Eye (tissue), 1 donor: ENCODE measurements at places on chromosomes 12 and 14.

GRCh38 chr14:58584383-58584782, 53.4 kb upstream of the DACT1 start:
- no peak for DNase-seq

DNA sequence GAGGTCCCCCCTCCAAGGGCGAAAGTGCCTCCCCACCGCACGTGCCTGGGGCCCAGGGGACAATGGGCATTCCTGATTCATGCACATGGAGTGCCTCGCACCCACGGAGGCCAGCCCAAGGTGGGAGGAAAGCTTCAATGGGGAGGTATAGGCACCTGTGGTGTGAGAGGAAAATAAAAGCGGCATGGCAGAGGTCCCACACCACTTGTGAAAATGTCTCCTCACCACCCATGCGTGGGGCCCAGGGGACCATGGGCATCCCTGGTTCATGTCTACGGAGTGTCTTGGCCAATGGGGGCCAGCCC, 384.7 kb downstream of the ALG10 start:
- no peak for DNase-seq

DNA sequence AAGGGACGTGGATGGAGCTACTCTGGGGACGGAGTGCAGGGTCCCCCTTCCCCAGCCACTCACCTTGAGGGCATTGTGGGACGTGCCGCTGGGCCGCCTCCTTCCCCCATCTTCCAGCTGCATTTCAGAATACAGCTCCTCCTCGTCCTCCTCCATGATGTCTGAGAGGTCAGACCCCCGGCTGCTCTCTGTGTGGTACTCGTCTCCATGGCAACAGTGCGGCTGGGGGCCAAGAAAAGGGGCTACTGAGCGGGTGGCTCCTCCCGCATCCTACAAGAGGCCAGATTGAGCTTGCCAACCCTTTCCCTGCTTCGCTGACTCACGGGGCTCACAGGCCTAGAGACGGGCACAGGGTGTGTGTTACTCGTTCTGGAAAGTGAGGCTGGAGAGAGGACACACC, 90.4 kb downstream of the PIWIL1 start:
- peak; percentile 85 for DNase-seq

GRCh38 chr12:39612250-39612649, 7.4 kb downstream of the ABCD2 start:
- no peak for DNase-seq

GRCh38 chr14:50222055-50222613, 9.2 kb downstream of the SOS2 start:
- no peak for DNase-seq

DNA sequence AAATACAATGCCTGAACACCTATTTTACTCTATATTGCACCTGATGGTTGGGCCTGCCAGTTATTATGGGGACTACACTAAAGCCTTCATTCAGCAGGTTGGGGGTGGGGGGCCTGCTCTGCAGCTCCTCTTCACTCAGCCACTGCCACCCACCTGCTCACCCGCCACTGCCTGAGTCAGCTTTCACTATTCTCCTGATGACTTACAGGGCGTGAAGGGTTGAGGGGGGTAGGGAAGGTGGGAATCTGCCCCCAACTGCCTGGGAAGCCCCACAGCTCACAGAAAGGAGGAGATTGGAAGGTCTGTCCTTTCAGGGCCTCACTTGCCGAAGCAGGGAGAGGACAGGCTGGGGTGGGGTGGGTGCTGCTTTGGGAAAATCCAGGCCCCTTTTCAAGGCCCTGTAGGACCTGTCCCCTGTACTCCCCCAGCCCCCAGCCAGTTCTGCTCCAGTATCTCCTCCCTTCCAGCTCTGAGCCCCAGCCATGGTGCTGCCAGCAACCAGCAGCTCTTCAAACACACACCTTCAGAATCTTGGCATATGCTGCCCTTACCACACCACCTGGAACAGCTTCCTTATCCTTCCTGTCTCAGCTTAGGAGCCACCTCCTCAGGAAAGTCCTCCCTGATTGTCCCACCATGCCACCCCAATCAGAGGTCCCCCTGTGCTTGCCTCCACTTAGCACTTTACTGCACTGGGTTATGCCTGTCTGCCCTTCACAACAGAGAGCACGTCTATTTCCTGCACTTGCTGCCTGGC, 33.1 kb downstream of the IRF2BPL start:
- no peak for DNase-seq

DNA sequence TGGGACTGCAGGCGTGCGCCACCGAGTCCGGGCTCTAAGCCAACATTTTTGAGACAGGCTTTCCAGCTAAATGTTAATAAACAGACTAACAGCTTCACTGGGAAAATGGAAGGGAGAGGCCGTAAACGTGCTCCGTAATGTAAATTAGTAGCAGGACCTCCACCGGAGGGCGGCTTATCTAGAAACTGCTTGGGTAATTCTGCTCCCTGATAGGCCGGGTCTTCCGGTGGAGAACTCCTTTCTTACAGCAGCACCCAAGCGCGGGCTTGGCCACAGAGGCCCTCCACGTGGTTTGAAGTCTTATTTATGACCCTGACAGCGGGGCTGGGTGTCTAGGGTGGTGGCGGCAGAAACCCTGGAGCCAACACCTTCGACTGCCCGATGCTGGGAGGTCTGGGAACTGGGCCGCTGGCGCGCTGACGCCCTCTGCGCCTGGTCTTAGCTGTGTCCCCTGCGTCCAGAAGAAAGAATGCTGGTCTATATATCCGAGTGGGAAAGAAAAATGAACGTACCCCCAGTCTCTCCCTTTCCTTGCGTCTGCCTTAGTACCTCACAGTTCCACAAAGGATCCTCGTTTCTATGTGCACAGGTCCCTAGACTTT, 1.7 kb downstream of the DPPA3 start:
- DNase-seq = no peak

DNA sequence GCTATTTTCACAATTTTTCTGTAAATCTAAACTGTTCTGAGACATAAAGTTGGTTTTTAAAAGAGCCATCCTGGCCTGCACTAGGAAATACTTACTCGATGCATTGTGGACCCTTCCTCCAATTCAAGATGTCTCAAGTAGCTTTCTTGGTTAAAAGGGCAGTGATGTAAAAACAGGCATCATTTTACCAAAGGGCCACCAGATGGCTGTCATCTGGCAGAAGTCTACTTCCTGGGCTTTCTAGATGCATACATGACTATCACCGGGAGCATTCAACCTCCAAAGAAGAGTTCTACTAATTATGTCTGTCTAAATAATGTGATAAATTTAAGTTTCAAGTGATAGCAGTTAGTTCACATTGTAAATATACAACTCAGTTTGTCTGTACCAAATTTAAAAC, 96.8 kb upstream of the FRMD6 start:
- no peak for DNase-seq

DNA sequence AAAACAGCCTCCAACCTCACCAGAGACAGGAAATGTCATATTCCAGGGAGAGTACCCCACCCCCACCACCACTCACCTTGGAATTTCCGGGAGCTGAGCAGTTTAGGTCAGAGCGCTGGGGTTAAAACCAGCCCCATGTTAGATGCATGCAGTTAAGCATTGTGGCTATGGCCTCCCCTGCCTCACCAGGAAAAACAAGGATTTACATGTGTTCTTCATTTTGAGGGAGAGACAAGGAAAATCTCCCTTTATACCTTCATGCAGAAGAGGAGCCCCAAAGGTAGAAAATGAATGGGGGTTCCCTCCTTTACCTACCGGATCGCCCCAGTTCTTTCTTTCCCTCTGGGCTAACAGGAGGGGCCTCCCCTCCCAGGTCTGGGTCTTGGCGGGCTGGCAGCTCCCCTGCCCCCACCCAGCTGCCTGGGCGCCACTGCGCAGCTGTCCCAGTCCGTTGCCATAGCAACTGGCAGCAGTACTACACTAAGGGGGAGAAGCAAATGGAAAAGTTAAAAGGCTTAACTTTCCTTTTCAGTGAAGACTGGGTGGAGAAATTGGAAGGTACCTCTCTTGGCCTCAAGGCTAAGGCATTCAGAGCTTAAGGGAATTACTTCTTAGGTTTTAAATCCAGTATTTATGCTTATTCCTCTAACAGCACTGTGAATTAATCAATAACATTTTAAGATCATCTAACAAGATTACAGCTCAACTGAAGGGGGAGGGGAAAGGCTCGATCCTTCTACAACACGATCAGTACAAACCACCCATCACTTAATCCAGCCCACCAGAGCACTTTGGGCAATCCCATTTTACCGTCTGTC, 20.5 kb downstream of the CBX5 start:
- DNase-seq = peak; percentile 95

- no peak for DNase-seq
These were observed 174.9 kb downstream of the FOXN3 start for GRCh38 chr14:89241934-89242651.

GRCh38 chr12:101573743-101574142, 21.0 kb upstream of the MYBPC1 start:
- DNase-seq = no peak

GRCh38 chr14:79585845-79586244, 625.5 kb downstream of the DIO2 start:
- DNase-seq = no peak

DNA sequence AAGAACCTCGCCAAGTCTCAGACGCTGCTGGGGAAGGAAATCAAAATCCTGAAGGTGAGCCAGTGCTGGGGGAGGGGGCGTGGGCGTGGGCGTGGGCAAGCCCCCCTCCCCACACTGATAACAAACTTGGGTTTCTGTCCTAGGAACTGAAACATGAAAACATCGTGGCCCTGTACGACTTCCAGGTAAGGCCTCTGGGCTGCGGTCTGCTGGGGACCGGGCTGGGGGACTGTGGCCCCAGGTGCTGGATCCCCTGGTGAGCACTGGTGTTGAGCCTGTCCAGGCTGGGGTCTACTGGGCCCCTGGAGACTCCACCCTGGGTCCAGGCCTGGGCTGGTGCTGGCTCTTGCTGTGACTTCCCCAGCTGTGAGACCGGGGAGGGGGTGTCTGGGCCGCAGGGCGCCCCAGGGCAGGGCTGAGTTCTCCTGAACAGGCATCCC, 1.2 kb downstream of the ULK1 start:
- no peak for DNase-seq

DNA sequence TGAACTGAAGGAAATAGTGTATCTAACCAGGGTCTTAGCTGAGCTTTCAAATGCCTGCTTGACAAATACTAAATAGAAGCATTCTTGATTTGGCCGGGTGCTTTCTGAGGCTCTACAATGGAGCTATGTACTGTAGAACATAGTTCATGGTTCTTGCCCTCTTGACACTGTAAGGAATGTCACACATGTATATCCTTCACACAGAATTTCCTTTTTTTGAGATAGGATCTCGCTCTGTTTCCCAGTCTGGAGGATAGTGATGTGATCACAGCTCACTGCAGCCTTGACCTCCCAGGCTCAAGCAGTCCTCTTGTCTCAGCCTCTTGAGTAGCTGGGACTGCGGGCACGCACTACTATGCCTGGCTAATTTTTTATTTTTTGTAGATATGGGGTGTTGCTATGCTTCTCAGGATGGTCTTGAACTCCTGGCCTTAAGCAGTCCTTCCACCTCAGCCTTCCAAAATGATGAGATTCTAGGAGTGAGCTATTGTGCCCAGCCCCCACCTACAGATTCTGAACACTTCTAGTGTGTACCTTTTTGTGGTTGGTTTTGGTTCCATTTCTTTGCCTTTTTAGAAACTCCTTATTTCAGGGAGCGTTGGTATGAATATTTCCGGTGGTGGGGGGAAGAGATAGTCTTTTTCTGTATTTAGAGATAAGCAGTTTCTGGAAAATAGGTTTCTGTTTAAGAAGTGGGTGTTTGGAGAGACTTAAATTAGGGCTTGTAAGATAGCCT, 4.2 kb downstream of the MLXIP start:
- no peak for DNase-seq

DNA sequence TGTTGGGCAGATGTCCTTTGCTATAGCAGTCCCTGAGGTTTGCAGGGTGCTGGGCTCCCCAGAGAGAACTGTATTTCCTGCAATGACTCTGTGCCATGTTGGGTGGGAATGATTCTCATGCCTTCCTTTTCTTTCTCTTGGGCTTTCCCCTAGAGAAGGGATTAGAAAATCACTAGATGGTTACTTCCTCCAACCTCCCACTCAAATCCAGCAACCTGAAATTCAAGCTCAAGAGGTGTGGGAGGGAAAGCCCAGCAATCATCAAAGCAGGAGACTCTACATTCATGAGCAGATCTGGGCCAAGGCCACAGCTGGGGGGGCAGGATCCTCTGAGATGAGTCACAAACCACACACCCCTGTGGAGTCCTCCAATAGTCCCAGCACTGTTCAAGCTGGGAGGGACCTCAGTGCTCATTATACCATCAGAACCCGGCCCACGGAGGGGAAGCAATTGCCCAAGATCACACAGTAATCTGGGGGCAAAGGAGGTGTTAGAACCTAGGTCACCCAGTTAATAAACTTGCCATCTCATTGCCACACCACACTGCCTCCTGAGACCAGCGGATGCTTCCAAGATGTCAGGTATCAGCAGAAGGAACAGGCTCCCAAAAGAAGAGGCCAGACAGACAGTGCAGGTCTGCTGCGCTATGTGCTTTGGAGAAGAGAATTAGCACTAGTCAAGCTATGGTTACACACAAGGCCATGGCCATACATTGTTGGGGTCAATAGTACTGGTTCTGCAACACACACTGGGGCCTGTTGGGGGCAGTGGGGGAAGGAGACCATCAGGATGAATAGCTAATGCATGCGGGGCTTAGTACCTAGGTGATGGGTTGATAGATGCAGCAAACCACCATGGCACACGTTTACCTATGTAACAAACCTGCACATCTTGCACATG, 65.7 kb downstream of the TTC9 start:
- DNase-seq = no peak

- DNase-seq = no peak
These were observed 68.2 kb downstream of the FBXW8 start for GRCh38 chr12:116978791-116979508.

DNA sequence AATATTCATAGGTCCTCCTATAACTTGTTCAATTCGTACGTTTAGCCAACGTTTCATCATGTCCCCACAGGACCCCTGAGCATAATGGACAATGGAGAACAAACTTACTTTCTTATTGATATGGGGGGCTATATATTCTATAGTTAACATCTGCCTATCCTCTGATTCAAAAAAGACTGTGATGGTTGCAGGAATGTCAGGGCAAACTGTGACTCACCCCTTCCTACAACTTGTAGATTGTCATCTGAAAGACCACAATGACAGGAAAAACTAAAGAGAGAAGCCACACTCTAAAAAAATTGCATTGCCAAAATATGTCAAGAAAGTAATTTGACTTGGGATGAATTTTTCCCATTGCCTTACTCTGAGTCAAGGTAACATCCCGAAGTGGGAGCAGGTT, 50.8 kb downstream of the CATSPERB start:
- DNase-seq = no peak

DNA sequence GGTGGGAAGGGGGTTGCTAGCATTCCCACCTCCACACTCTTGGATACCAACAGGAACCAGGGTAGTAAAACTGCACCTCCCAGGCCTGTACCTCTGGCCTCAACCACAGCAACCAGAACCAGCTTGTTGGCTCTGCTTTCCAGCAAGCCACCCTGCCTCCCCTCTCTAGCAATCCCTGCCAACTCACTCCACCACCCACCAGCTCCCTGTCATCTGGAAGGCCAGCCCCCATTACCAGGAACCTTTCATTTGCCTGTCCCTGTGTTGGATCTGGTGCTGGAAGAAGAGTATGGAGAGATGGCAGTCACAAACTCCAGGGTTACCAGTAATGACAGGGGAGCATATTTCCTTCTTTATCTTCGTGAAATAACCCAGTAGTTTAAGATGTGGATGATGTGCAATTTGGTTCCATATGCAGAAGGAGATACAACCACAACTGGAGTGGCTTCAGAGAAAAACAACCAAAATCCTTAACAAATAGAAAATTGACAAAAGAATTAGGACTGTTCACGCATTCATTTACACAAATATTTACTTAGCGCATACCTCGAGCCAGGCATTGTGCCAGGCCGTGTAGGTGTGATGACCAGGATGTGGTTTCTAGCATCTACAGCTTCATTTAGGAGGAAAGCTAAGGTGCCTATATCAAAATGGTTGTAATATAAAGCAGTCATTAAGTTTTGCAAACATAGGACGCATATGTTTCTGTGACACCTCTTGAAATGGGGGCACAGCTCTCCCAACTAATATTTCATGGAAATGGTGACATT, 3.4 kb downstream of the B4GALNT3 start:
- DNase-seq = no peak
